ENCODE measurements at places on chromosomes 2 and 18.

DNA sequence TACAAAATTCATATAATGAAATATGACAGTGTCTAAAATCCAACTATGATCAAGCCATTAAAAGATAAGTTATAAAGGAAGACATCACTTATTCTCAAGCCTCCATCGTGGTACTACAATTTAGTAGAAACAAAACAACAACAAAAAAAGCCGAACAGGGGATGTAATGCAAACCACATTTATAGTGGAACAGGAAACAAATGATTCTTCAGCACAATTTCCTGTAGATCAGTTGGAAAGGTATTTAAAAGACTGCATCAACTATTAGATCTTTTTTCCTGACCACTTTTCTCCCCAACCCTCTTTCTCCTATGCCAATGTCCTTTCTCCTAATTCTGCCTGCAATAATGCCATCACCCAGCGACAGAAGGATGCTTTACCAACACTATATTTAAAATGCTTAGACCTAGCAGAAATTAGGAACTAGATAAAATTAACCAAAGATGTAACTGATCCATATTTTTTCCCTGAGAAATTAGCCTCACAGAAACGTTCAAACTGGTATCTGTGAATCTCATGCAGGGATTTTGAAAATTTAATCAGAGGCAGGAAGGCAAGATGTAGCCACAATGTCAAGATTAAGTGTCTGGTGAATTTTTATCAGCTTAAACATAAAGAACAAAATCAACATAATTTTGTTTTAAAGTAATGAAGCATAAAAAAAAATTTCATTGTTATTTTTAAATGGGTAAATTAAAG lies 271.4 kb downstream of the TCF4 start:
- no peak for DNase-seq

GRCh38 chr18:49071778-49072177 lies 121.0 kb upstream of the SMAD7 start:
- no peak for DNase-seq

DNA sequence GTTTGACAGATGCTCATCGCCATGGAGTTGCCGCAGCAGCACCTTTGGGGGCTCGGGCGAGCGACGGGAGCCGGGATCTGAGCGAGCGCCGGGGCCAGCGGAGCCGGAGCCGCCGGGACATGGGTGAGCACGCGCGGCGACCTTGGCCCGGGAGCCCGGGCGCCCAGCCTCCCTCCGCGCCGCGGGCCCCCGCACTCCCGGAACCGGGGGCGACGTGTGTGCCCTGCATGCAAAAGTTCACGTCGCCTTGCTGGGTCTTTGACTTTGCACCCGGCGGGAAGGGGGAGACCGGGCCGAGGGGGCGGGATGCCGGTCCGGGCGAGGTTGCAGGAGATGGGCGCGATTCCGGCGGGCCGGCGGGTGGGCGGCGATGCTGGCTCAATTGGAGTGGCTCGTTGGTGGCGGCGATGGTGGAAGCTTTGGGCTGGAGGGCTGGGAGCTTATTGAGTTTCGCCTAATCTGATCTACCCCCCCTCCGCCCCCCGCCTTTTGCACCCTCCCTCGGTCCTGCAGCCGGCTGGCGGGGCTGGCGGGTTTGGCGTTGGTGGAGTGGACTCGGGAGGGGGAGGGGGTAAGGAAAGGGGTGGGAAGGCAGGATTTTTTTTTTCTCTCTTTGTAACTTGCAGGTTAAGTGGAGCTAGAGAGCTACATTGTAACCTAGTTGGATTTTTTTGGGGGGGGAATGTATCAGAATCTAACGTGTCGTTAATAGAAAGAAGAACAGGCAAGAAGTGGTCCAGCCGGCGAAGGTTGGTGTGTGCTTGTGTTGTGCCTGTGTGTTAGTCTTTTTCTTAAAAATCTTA lies at the start of gene SETBP1:
Gene SETBP1 (plus strand): TSS at position 616 of the 803 bp plus-strand sequence. CDS start 20,459 bp downstream, outside the sequence.
- DNase-seq, result no peak

DNA sequence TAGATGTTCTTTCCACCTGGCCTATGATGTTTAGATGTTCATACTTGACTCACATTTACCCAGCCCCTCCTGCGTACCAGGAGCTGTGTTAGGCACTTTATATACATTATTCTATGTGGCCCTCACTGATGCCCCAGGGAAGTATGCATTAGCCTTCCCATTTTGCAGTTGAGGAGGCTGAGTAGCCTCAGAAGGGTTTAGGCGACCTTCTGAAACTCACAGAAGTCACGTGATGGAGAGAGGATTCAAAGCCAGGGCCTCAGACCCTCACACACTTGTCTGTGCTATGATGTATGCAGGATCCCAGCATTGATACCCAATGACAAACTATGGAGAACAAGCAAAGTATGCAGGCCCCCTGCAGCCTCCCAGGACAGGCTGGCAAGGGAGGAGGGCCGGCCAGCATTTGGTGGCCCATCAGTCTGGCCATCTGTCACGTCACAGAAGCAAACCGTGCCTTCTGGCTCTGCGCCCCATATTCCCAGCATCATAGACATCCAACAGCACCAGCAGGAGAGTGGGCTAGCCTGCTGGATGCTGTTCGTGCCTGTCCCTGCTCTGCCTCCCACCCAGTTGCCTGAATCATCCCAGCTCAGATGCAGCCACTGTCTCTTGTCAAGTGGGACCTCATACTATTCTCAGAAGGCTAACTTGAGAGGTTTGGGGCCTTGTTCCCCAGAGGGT lies 33.6 kb downstream of the EHD3 start:
- no peak for DNase-seq

DNA sequence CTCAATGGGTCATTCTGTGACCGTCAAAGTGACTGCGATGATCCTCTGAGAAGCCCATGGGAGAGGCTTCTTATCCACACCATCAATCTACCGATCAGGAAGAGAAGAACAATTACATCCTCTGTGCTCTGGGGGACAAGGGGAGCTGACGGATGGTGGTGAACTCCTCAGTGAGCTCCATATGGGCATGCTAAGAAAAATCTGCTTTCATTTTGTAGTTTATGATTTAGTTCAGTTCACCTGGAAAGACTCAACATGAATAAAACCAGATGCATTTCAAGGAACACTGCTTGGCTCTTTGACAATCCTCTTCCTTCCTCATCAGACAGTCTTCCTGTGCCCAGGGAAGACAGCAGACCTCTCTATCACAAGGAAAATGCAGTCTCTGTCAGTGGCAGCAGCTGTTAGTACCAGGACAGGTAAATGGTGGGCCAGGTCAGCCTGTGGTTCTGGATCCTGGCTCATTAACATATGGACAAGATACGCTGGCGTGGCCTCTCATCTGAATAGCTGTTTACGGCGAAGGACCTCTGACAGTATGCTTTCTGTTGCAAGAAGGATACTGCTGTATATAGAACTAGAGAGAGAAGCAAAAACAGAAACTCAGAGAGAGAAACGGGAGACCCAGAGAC lies 176.9 kb downstream of the BCL2 start:
- no peak for DNase-seq

GRCh38 chr2:128374001-128374710 lies 55.5 kb upstream of the HS6ST1 start:
- DNase-seq, result no peak

- no peak for DNase-seq
Observed at GRCh38 chr2:190129421-190130199, 67.1 kb upstream of the MSTN start.

GRCh38 chr2:148917431-148917830 lies 42.4 kb downstream of the KIF5C start:
- DNase-seq, result peak; percentile 22

DNA sequence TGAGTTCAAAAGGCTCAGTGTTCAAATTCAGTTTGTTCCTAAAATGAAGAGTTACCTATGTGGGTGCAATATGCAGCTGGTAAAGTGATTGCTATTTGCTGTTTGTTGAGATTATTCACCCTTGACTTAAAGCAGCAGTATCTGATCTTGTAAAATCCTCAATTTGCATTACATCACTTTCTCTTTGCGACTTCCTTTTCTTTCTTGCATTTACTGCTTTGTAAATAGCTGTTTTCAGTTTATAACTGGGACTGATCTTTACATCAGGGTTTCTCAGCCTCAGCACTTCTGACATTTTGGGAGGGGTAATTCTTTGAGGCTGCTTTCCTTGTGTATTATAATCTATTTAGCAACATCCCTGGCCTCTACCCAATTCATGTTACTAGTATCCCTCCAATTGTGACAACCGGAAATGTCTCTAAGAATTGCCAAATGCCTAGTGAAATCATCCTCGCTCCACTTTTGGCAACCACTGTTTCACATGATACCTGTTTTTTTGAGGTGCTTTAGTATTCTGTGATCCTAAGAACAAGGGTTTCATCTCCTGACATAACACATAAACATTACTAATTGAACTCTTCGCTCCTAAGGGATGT lies 12.1 kb upstream of the ERCC3 start:
- no peak for DNase-seq

GRCh38 chr2:227450926-227451654 lies 20.9 kb upstream of the AGFG1 start:
- no peak for DNase-seq

DNA sequence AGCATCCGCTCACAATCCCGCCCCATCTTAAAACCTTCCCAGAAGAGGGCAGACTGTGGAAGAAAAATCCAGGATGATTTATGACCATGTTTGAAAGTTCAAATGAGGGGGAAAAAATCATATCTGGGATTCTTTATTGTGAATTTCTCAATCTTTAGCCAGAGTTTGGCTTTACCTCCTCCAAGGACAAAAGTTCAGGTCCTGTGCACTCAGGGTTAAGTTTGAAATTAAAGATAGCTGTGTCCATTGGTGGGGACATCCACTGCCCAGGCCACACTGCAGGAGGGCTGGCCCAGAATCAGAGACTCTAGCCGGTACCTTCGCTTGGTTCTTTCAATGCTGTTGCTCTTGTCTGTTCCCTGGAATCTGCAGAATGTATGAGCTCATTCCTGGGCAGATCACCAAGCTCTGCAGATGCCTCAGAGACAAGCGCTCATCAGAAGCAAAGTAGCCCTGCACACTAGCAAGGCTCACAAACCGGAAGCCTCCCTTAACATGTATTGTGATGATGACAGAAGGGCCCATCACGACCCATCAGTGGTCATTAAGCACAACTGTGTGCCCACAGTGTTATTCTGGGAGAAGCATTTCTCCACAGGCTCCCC lies 375.3 kb upstream of the KLHL29 start:
- DNase-seq, result no peak

- peak; percentile 26 for DNase-seq
Observed at GRCh38 chr2:233418761-233419546, 64.7 kb downstream of the DGKD start.

DNA sequence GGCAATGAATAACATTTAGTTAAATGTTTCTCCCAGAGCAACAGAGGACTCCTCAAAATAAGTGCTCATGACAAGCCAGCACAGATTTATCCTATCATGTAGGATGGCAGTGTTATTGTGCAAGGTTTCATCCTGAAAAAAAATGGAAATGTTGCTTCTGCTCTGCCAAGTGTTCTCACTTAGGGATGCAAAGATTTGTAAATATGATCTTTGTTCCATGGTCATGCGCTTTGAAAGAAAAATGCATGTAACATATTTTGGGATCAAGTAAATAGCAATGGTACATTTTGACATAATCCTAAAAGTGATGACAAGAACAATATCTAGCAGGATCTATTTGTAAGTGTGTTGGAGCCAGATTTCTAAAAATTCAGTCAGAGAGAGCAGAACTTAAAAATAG lies 229.5 kb upstream of the CCDC150 start:
- DNase-seq, result no peak

GRCh38 chr2:61984682-61985081 lies 79.2 kb downstream of the COMMD1 start:
- no peak for DNase-seq

- DNase-seq, result no peak
Observed at GRCh38 chr2:101790857-101791256, 93.3 kb downstream of the MAP4K4 start.

- DNase-seq, result no peak
Observed at GRCh38 chr2:57615855-57616556, 430.6 kb upstream of the VRK2 start.

- DNase-seq, result no peak
Observed at GRCh38 chr18:32122039-32122438, 30.4 kb downstream of the RNF138 start.

- no peak for DNase-seq
Observed at GRCh38 chr2:3606370-3607201, 11.7 kb downstream of the COLEC11 start.

GRCh38 chr2:197292619-197293018 lies 18.0 kb downstream of the ANKRD44 start:
- DNase-seq, result no peak

GRCh38 chr2:69753659-69754363 lies 11.9 kb downstream of the ANXA4 start:
- DNase-seq, result no peak

GRCh38 chr18:63890950-63891304 lies 3.4 kb downstream of the SERPINB2 start:
- no peak for DNase-seq

GRCh38 chr2:230680463-230681170 lies 32.0 kb upstream of the CAB39 start:
- DNase-seq, result no peak

- no peak for DNase-seq
Observed at GRCh38 chr18:52439457-52439856, 99.5 kb downstream of the DCC start.

GRCh38 chr18:64037812-64038414 lies 68.0 kb downstream of the SERPINB8 start:
- DNase-seq, result no peak

Data from stimulated activated CD8-positive, alpha-beta memory T cell treated with anti-CD3 and anti-CD28 coated beads, Interleukin-7, amount 100 ng/mL, for 48 hours (primary cell).